BJ (cell line): ENCODE measurements at places on chromosomes 13 and 19.

DNA sequence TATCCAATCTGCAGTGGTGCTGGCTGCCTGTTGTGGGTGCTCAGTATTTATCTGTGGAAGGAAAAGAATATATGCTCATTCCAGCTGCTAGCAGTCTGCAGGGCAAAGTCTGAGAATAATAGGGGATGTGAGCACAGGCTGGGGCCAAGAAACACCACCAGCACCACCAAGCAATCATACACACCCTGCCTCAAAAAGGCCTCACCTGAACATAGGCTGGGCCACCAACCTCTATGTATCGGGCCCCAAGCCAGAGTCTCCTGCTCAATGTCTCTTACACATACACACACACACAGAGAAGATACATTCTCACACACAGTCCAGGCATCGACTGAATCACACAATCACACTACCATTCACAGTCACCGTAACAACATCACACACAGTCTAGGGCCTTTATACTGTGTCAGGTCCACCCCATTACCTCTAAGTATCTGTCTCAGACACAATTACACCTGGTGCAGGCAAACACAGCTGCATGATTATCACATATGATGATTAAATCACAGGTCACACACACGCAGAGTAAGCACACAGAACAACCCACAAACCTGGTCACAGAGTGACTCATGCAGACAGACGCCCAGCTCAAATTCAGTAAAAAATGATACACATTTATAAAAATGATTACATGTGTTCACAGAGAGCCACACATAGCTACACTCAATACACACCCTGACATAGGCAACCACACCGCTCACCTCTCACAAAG is 1.3 kb upstream of the ZSCAN22 start:
- no peak for DNase-seq

DNA sequence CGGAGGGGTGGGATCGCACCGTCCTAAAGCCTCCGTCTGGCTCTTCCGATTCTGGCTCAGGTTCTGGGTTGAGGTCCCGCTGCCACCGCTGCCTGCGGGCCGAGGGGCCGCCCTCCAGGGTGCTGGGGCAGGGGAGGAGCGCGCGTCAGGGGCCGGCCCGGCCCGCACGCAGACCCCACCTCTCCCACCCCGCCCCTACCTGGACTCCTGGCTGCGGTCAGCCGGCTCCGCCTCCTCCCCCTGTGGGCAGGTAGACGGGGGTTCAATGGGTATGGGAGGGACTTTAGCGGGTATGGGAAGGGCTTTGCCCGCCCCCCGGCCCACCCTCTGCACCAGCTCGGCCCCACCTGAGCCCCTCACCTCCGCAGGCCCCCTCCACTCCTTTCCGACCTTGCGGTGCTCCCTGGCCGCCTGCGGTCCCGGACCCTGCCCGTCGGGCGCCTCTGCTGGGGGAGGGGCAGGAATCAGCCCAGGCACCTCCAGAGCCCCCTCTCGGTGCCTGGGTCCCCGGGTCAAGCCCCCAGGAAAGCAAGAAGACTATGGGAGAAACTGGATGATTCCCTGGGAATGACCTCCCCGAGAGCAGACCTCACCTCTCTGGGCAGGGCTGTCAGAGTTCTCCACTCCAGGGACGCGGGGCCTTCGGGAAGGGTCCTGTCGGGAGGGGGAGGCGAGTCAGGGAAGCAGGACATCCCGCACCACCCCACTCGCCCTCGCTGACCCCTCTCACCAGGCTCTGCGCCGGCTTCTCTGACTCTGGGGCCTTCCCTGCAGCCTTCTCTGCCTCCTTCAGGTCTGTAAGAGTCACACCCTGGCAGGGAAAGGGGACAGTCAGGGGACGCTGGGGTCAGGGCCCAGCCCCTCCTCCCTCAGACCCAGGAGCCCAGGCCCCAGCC is 17.0 kb downstream of the EPS8L1 start:
- DNase-seq = no peak

GRCh38 chr13:76832258-76832988 is 53.8 kb downstream of the KCTD12 start:
- DNase-seq = no peak

- DNase-seq = peak; percentile 98
Measured at GRCh38 chr13:30340331-30341250, 33.2 kb upstream of the KATNAL1 start.

GRCh38 chr19:9309974-9310446 is 372 bp upstream of the ZNF699 start:
- DNase-seq = no peak

DNA sequence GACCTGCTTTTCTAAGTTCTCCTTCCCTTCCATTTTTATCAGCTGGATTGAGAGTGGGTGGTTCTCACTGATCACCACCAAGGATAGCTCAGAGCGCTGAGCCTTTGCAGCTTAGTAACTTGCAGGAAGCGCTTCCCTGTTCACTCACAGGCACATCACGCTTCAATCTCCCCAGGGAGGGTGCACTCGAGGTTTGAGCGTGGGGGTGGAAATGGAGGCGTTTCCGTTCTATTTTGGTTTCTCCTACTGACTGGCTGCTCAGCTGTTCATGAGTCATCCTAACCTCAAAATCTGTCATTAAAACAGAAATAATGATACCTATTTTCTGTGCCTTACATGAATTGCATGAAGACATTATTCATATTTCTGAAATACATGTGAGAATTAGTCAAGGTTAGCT is 292.1 kb downstream of the SPRY2 start:
- DNase-seq = peak; percentile 89

- DNase-seq = no peak
Measured at GRCh38 chr19:10043286-10043927, 30.1 kb downstream of the RDH8 start.

DNA sequence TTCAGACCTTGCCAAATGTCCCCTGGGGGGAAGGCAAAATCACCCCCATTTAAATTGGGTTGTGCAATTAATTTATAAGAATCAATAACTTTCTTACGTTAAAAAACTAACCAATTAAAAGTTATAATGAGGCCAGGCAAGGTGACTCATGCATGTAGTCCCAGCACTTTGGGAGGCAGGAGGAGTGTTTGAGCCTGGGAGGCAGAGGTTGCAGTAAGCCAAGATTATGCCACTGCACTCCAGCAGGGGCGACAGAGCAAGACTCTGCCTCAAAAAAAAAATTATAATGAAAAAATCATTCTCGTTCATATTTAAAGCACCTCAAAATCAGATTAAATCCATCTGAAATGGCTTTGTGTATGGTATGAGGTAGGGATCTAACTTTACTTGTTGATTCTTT is 18.4 kb upstream of the SIGLEC14 start:
- DNase-seq = no peak

GRCh38 chr13:111373486-111373885 is 53.0 kb downstream of the TEX29 start:
- DNase-seq = no peak

DNA sequence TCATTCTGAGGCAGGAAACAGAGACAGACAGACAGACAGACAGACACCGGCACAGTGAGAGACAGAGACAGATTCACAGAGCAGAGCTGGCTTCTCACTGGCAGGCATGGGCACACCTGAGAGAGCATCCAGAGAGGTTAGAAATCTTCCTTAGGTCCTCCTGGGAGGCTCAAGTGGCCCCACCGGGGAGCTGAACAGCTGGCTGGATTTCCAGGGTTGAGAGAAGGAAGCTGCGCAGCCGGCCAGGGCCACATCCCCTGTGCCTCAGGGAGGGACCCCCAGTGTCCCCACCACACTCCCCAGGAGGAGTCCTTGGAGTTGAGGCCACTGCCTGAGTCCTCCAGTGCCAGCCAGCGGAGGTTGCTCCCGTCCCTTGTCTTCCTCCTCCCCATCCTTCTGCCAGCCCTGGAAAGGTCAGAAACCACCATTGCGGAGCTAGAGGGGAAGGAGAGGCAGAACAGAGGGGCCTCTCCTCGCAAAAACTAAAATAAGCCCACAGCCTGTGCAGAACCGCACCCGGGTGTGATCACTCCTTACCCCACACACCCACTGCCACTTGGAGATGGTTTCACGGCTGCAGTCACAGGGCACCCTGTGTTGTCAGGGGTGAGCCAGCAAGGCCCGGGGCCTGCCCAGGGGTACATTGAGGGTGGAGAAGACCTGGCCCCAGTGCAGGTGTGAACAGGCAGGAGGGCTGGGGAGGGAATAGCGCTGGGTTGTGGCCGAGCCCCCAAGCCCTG is 4.2 kb downstream of the FFAR3 start:
- no peak for DNase-seq

DNA sequence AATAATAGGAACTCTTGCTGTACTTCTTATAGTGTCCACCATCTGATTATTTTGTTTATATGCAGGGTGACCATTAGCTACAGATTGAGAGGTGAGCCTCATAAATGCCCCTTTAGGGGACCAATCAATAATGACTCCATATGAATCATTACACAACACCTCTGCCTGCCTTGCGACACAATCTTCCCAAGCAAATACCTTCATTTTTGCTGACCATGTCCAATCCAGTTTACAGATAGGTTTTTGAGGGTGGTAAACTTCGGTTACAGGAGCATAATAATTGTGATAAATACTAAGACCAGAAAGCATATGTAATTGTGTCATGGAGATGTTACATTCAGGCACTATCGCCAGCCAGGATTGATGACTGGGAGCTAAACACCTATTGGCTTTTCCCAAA is 23.6 kb upstream of the IL17D start:
- no peak for DNase-seq

GRCh38 chr13:69287050-69287698 is 820.5 kb upstream of the ATXN8OS start:
- no peak for DNase-seq

DNA sequence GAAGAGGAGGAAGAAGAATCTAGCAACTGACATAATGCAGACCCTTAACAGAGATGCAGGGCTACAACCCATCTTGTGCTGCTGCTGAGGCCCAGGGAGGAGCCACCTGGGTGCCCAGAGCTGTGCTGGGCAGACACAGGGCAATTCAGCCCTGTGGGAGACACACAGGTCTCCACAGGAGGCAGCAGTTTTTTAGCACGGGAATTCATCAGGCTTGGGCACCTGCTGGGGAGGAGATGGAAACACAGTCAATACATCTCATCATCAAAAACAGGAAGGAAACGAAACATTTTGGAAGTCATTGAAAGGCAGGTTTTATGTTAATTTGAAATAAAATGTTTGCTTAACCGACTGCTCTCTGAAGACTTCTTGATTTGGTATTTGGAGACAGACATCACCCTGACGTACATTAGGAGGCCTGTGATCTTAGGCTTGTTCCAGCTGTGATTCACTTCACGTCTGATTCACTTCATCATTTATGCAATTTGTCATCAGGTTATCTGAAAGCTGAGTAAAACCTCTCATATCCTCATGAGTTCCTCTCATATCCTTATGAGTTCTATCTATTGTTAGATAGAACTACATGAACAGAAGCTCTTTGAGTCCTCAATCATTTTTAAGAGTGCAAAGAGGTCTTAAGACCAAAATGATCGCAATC is 77.4 kb downstream of the CYSLTR2 start:
- DNase-seq = no peak

GRCh38 chr19:46357846-46358583 is 11.1 kb downstream of the PPP5C start:
- DNase-seq = no peak

GRCh38 chr13:102033386-102033785 is 368.5 kb downstream of the FGF14 start:
- DNase-seq = no peak

GRCh38 chr13:112447761-112448603 is 71.8 kb downstream of the SPACA7 start:
- DNase-seq = no peak

- peak; percentile 53 for DNase-seq
Measured at GRCh38 chr13:33446821-33447725, 161.5 kb upstream of the STARD13 start.

DNA sequence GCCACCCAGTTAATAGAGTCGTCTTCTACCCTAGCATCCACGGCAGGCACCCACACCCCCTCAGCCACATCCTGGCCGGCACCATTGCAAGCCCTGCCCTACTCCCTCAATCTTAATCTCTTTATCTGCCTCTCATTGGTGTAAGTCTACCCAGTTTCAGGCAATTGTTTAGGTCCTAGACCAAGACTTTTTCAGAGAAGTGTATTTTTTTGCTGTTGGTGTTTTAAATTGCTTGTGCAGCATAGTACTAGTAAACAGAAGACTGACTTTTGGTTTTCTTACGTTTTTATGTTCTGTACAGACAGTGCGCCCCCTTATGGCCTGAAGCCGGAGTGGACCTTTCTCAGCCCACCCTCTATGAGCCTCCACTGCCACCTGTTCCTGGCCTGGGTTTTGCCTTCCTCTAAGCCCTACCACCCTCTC is 2.3 kb upstream of the LCP1 start:
- no peak for DNase-seq

DNA sequence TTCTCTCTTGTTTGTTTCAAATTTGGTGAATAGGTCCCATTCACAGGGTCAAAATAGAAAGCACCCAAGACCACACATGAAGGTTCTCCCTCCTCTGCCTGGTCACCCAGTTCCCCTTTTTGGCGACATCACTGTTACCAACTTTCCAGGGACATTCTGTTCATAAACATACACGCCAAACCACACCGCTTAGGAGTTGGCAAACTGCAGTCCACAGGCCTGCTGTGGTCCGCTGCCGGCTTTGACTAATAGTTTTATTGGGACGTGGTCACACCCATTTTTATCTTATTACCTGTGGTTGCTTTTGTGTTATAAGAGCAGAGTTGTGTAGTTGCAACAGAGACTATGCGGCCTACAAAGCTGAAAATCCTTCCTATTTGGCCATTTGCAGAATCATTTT is 24.2 kb downstream of the UHRF1 start:
- no peak for DNase-seq

DNA sequence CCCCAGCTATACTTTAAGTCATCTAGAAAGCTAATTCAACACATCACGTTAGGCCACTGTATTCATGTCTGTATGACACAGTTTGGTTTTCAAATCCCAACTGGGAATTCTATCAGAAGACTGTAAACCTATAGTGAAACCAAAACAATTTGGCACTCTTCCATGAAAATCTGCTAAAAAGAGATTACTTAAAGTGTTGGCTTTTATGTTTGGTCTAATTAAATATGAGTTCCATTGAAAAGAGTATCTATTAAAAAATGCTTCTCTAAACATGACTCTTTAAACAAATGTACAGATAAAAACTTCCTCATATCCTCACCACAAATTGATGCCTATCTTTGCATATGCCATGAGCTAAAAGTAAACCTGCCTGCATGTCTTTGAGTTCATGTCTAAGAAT is 25.4 kb downstream of the PCDH9 start:
- no peak for DNase-seq

DNA sequence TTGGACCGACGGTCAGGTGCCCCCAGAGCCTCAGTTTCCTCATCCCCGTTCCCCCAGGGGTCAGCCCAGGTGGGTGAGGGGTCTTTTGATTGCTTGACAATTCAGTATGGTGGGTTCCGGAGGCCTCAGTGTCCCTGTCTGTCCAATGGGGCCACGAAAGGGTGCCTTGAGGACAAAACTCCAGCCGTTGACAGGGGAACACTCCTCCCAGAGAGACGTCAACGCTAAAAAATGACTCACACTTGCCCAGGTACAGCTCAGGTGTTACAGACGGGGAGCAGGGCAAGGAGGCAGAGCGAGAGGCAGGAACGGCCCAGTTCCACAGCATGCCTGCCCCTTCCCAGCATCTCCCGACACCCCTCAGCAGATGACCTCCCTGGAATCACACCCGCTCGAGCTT is 1.8 kb downstream of the TNFAIP8L1 start:
- no peak for DNase-seq
